ENCODE measurements at places on chromosomes 3 and 15.

DNA sequence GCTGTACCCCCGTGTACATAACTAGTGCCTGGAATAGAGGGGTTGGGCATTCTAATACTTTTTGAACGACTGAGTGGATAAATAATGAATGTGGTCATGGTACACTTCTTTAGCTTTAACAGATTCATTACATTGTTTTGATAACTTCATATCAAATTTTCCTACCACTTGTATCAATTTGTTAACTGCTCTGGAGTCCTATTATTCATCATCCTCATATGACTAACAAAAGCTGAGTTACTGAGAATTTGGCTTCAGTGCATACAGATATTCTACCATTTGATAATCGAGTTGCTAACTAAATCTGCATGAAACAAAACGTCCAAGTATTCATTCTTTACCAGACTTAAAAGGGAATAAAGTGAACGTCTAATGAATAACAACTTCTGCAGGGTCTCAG is 31.7 kb downstream of the FRMD5 start:
- DNase-seq, result peak; percentile 6

GRCh38 chr15:44584162-44584749 is 47.3 kb downstream of the EIF3J start:
- peak; percentile 26 for DNase-seq

GRCh38 chr15:32120577-32121383 is 90.5 kb downstream of the CHRNA7 start:
- no peak for DNase-seq

DNA sequence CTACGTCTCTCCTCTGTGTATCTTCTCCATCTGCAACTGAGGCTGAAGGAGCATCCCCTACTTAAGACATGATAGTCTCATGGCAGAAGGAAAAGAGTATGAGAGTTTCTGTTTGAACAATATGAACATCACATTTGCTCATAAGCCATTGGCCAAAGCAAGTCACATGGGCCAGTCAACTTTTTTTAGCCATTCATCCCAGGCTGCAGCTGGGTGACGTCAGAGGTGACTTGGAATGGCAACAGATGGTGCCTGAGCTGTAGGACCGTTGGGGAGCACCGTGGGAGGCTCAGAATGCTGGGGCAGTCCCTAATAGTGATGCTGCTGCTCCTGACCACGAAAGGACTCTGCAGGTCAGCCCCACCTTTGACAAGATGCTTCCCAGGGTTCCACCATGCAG is 58.7 kb downstream of the CRTC3 start:
- DNase-seq, result peak; percentile 37

GRCh38 chr3:115792206-115792955 is 169.1 kb downstream of the GAP43 start:
- DNase-seq, result peak; percentile 72

DNA sequence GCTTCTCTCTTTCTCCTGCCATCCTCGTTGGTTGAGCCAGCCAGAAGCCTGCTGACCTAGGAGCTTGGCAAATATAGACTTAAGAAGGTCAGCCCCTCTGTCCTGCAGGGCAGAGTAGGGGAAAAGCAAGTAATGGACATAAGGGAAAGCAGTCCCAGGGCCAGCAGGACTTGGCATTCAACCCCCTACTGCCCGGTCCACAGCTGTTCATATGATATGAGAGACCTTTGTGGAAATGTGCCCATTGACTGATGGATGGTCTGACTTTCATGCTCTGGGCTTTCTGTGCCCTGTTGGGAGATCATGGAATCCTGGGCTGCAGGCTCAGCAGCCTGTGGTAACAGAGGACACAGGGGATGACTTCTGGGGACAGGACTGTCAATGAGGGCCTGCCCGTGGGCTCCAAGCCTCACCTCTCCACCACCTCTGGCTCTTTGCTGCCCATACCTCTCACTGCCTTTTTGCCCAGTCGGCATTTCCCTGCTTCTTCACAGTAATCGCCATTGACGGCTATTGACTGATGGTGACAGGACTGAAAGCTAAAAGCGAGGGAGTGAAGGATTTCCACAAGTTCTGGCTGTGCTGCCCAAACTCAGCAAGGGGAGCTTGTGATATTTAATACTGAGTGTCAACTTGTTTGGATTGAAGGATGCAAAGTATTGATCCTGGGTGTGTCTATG is 60.0 kb upstream of the NMNAT3 start:
- DNase-seq, result no peak

- peak; percentile 40 for DNase-seq
Measured at GRCh38 chr15:65132878-65133547, 595 bp downstream of the PDCD7 start.
